B cell (primary cell): ENCODE measurements at places on chromosomes 2 and 18. TPM values are rescaled to one million over a fixed set of nuclear protein-coding genes. Genes with fewer than 3 reads are reported as not detected.

RUFY4 gene
- not detected in 2 replicates for total RNA-seq

GRCh38 chr2:164567335-164567989, 53.8 kb downstream of the GRB14 start:
- H3K27me3 ChIP-seq: no peaks in the 10 kb centered on the region
- no peaks in the 10 kb centered on the region for H3K36me3 ChIP-seq
- DNase-seq: no peak
- H3K4me1 ChIP-seq: no peaks in the 10 kb centered on the region
- no peak overlapping the region for H3K27ac ChIP-seq
- H3K4me3 ChIP-seq: no peak overlapping the region

- H3K27ac ChIP-seq: no peak overlapping the region
- no peaks in the 10 kb centered on the region for H3K36me3 ChIP-seq
- peaks cover 11% of the 10 kb centered on the region for H3K4me1 ChIP-seq
- no peak overlapping the region for H3K4me3 ChIP-seq
- no peak for DNase-seq
Measured at GRCh38 chr18:13369756-13370510, 151.4 kb downstream of the LDLRAD4 start.

GRCh38 chr2:193527146-193527545, 1332.4 kb upstream of the TMEFF2 start:
- no peak overlapping the region for H3K4me3 ChIP-seq

DNA sequence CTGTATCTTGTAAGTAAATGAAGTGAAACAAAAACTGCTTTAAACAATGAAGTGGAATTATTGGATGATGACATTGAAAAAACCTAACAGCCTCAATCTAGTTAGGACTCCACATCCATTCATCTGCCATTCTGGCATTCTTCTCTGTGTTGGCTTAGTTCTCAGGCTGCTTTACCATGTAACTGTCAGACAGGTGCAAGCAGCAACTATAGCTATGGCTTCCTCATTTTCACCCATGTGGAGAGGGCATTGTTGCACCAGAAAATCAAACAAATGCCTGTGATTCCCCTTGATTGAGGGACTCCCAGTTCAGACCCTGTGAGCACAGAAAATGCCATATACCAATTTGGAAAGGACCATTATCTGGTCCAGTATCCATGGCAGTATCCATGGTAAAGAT, 129.5 kb upstream of the NYAP2 start:
- H3K4me3 ChIP-seq: no peak overlapping the region
- H3K36me3 ChIP-seq: no peaks in the 10 kb centered on the region

GRCh38 chr2:28407131-28407975, 14.7 kb downstream of the FOSL2 start:
- no peak for DNase-seq
- H3K36me3 ChIP-seq: no peaks in the 10 kb centered on the region
- no peak overlapping the region for H3K27ac ChIP-seq
- no peaks in the 10 kb centered on the region for H3K27me3 ChIP-seq
- no peaks in the 10 kb centered on the region for H3K4me1 ChIP-seq

WNT10A gene
- total RNA-seq: 36.6 and 44.9 TPM in 2 replicates

ELOA2 gene
- not detected in 2 replicates for total RNA-seq

DNA sequence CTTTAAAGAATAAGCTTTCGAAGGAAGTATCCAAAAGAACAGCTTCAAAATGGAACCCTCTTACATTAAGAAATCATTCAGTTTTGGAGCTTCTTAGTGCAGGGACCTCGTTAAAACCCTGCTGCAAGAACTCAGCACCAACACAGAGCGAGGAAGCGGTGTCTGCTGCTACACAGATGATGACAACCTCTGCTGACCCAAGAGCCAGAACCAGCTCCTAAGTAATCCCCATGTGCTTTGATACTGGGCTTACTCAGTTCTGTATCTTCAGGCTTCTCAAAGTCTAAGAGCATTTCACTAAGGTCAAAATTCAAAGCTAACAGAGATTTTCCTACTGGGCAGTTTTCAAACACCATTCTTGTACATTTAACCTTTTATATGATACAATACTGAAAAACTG, 194.6 kb downstream of the STK39 start:
- H3K4me3 ChIP-seq: no peak overlapping the region
- H3K36me3 ChIP-seq: peaks cover 4% of the 10 kb centered on the region
- H3K27me3 ChIP-seq: no peaks in the 10 kb centered on the region
- no peak for DNase-seq
- H3K4me1 ChIP-seq: no peaks in the 10 kb centered on the region
